ENCODE measurements at places on chromosomes 2 and 18. TPM values are rescaled to one million over a fixed set of nuclear protein-coding genes. Genes with fewer than 3 reads are reported as not detected.

DCDC2C gene
- total RNA-seq = 0.24 TPM

GYPC gene
- total RNA-seq = not detected

ITPRIPL1 gene
- total RNA-seq = not detected

PTH2R gene
- not detected for total RNA-seq

B3GNT7 gene
- total RNA-seq = 2.3 TPM

SKA1 gene
- total RNA-seq = 12.2 TPM

All from A549 treated with DMSO at 1 μM for 4 hours (cell line).